ENCODE measurements at places on chromosomes 7 and 10.
A peak's percentile ranks its signal among the peaks of the same experiment; 100 is the strongest.

- no peak overlapping the region for H3K4me3 ChIP-seq
- H3K27me3 ChIP-seq: no peaks in the 10 kb centered on the region
- H3K27ac ChIP-seq: no peak overlapping the region
- DNase-seq: no peak
These were observed 197.4 kb upstream of the MTPN start for GRCh38 chr7:136174477-136175125.

DNA sequence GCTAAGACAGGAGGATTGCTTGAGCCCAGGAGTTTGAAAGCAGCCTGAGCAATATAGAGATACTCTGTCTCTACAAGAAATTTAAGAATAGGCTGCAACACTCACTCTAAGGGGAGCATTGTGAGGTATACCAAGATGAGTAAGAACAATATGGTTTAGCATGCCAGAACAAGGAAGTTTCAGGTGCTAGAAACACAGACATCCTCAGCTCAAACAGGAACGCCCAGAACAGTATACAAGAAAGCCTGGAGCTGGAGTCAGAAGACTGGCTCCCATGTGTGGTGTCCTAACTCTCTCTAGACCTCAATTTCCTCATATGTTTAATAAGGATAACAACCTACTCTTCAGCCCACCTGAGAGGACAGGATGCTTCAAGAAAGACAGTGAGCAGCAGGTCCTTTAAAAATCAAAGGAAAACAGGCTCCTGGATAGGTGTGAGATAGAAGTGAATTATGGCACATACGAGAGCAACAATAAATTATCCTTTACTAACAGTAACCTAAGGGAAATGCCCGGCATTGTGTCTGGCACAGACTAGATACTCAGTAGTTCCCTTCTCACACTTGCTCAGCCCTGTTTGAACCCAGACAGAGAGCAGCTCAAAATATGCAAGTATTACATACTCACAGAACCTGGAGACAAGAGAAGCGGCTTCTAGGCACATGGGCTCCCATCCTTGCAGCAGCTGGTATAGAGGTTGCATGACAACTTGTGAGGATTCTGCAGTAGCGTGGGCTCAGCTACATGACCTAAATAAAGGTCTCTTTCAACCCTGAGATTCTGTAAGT is 45.4 kb downstream of the KAT6B start:
- no peak for DNase-seq
- no peaks in the 10 kb centered on the region for H3K4me1 ChIP-seq
- H3K27ac ChIP-seq: no peak overlapping the region
- H3K36me3 ChIP-seq: no peaks in the 10 kb centered on the region
- H3K27me3 ChIP-seq: no peaks in the 10 kb centered on the region

- DNase-seq: no peak
- H3K4me3 ChIP-seq: no peak overlapping the region
- no peaks in the 10 kb centered on the region for H3K36me3 ChIP-seq
- H3K27ac ChIP-seq: no peak overlapping the region
- peaks cover 77% of the 10 kb centered on the region for H3K27me3 ChIP-seq
These were observed 2.0 kb downstream of the PLXNA4 start for GRCh38 chr7:132574223-132574622.

DNA sequence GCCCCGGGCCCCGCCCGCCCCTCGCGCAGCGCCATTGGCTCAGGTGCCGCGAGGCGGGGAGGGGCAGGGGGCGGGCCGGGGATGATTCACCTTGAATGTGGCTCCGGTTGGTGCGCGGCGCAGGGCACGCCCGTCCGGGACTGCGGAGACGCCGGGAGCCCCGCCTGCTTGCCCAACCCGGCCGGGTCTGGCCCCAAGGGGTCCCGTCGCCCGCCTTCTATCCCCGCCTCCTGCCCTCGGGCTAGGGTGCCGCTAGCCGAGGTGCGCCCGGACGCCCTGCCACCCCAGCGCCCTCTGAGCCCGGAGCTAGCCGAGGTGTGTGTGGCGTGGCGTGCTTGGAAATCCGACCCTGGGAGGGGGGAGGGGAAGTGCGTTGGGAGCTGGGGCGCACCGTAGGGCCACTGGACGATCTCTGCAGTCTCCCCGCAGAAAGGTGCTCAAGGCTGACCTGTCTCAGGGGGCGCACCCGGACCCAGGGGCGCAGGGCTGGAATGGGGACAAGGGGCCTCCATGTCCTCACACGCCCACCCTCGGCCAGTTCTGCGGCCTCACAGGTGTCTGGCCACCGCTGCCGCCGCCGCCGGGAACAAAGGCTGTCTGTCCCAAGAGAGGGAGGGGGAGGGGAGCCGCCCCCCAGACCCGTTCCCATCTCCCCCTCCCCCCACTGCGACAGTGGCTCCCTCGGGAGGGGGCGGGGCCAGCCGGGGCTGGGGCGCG is 168.9 kb downstream of the NRF1 start:
- peak overlapping the region; percentile 70 for H3K4me3 ChIP-seq
- no peaks in the 10 kb centered on the region for H3K36me3 ChIP-seq

GRCh38 chr7:127392182-127392565 is 334 bp downstream of the ZNF800 start:
- H3K27me3 ChIP-seq: peaks cover 2% of the 10 kb centered on the region
- H3K36me3 ChIP-seq: no peaks in the 10 kb centered on the region
- peaks cover 5% of the 10 kb centered on the region for H3K4me1 ChIP-seq
- peak; percentile 73 for DNase-seq
- peak overlapping the region; percentile 55 for H3K27ac ChIP-seq
- H3K4me3 ChIP-seq: peak overlapping the region; percentile 97

- no peaks in the 10 kb centered on the region for H3K36me3 ChIP-seq
- peaks cover 7% of the 10 kb centered on the region for H3K4me1 ChIP-seq
- H3K27ac ChIP-seq: peak overlapping the region; percentile 55
- no peaks in the 10 kb centered on the region for H3K27me3 ChIP-seq
- no peak overlapping the region for H3K4me3 ChIP-seq
- DNase-seq: no peak
These were observed 7.2 kb upstream of the ADAM22 start for GRCh38 chr7:87926581-87927461.

DNA sequence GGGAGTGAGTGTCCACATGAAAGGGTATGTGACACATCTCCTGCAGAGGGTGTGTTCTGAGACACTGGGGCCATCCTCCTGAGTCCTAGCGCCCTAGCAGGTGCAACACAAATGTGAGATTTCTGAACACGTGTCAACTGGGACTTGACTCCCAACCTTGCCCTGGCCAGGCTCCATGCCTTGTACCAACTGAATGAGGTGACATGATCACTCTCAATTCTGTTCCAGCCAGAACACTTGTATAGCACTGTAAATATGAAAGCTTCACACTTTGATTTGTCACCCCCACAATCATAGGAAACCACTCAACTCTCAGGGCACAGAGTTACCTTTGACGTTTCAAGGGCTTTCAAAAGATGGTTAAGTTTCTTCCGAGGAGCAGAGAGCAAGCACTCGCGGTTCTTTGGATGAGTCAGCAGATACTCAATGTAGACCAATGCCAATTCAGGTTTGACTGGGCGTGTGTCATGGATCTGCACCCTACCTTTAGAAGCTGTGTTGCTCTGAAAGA is 48.6 kb downstream of the NCAPG2 start:
- H3K27me3 ChIP-seq: no peaks in the 10 kb centered on the region
- H3K27ac ChIP-seq: no peak overlapping the region
- DNase-seq: no peak
- no peaks in the 10 kb centered on the region for H3K4me1 ChIP-seq
- no peak overlapping the region for H3K4me3 ChIP-seq

DNA sequence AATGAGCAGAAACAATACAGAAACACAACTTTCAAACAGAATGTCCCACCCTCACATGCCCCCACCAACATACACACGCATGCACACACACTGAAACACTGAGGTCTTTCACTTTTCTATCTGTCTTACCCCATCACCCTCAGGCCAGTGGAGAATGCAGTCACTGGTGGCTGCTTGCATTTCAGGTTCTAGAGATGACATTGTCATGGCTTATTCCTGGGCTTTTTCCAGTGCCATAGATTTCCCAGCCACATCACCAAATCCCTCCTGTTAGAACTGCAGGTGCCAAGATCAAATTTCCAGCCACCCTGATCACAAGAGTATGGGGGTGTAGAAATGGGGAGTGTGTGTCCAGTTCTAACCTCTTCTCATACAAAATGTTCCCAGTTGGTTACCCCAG is 68.4 kb downstream of the CACNA2D1 start:
- H3K27me3 ChIP-seq: no peaks in the 10 kb centered on the region
- H3K36me3 ChIP-seq: no peaks in the 10 kb centered on the region
- no peak overlapping the region for H3K27ac ChIP-seq
- DNase-seq: no peak

All from trophoblast cell (in vitro differentiated cells and primary cell).